ENCODE measurements at places on chromosomes 1 and 21.
A peak's percentile ranks its signal among the peaks of the same experiment; 100 is the strongest.

- DNase-seq: no peak
These were observed 4.7 kb downstream of the TMEM50A start for GRCh38 chr1:25342846-25343245.

DNA sequence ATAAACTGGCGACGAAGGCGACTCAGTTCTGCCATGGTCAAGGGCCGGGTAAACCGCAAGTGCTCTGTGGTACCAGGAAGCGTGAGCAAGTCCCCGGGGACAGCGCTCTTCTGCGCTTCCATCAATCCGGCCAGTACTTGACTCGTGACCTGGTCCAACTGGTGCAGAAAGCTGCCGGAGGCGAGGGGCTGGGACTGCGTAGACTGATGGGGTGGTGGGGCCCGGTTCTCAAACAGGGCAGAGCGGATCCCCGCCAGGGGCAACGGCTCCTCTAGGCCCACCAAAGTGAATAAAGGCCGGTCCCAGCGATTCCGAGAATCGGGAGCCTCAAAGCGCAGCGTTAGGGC lies 852 bp downstream of the KTI12 start:
- peak; percentile 78 for DNase-seq

DNA sequence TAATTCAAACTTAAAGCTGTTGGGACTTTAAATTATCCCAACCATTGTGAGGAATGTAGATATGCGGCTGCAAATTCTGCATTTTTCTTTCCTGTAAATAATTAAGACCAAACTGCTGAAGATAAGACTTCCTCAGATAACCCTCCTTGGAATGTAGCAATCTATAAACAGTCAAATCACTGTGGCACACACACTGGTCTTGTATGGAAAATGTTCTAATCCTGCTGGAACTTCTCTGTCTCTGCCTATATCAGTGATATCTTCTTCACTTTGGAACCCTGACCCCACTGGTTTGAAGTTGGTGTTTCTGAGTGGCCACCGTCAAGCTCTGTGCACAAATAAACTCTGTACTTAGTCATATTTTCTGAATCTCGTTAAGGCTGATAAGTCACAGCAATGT lies 32.9 kb downstream of the HSF2BP start:
- no peak for DNase-seq

DNA sequence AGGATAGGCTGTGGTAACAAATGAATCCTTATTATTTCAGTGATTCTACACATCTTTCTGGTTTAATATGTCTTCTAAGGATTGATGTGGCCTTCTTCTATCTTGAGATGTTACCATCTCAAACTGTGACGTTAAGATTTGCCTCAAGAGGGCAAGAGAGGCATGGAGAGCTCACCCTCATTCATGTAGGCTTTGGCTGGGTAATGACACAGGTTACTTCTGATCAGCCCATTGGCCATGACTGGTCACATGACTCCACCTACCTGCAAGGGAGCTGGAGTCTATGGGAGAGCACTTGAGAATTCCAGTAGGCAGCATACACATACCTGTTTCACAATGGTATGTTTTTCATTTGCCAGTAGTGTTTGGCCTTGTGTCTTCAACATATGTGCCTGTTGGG lies 30.0 kb downstream of the CACHD1 start:
- no peak for DNase-seq

- peak; percentile 12 for DNase-seq
These were observed 626 bp upstream of the HLCS start for GRCh38 chr21:36966821-36967768.

DNA sequence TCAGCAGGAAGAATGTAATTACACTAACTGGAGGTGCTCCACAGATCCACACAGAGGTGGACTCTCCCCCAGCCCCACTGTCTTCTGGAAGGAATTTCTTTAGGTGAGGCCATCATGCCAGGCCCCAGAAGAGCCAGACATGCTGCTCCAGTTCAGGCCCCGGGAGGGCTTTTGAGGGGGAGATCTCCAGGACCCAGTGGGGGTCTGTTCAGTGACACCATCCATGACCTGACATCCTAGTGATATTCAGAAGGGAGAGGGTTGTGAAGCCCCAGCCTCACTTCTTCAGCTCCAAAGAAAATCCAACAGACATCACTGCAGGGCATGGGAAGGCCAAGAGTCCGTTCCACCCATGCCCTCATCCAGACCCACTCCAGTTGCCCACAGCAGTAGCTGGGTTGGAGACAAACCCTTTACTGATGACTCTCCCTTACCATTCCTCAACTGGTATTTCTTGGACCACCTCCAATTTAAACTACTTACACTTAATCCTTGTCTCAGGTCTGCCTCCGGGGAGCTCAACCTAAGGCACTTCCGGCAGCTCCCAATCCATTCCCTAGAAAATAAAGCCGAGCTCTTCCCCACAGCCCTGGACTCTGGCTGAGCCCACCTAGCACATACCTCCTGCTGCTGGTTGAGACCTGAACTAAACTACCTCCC lies 39.2 kb downstream of the CSMD2 start:
- DNase-seq: no peak

DNA sequence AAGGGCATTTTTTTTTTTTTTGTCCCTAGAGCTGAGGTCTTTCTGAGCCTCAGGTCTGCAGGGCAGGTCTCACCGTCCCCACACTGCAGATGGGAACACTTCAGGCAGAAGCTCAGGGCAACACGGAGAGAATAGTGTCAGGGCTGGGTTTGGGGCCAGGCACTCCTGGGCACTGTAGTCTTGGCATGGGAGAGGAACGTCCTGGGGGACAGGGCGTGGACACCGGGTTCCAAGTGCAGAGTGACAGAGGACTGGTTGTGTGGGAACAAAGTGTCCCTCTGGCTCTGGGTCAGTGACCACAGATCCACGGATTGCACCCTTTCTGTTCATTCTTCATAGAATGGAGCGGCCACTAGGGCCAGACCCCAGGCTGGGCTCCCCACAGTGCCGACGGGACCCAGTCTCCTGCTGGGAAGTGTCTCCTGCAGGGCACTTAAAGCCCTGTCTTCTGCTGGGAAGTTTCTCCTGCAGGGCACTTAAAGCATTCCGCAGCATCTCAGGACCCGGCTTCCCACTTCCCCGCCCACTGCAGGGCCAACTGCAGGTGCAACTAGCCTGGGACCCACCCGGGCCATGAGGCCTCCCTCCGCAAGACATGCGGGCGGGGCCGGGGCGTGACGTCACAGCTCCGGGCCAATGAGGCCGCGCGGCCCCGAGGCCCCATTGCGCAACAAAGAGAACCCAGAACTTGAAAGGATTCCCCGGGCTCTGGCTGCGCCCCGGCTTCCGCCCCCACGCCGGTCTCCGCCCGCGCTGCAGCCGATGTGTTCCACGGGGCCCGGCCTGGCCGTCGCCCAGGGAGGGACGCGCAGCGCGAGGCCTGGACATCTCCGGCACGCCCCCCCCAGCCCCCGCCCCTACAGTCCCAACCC lies 1.2 kb downstream of the GPR153 start:
- peak; percentile 85 for DNase-seq

DNA sequence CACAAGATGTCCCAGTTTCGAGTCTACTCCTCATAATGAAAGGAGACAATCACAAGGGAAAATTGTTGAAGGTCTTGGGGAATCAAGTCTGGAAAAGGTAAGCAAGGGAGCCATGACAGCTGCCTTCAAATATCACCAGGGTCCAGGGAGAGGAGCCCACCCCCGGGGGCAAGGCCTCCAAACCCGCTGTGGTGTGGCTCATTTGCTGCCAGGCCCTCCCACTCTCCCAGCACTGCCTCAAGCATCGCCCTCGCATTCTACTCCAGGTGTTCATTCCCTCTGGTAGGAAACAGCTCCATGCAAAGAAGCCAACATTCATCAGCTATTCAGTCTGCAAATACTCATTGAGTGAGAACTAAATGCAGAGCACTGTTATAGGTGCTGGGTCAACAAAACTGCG lies 8.6 kb downstream of the S100A9 start:
- DNase-seq: no peak

DNA sequence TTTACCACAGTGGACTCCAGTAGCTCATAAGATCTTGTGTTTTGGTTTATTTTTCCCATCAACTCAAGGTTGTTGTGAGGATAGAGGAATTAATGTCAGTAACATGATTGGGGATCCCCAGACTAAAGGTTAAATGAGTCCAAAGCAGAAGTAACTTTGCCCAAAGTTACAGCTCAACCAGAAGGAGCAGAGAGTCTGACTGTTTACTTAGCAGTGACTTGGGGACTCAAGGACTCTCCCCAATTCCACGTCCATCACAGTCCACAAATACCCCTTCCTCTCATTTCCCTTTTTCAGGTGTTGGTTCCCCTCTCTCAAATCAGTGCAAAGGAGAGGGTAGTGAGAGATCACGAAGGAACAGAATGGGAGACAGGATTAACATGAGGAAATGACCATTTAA lies 4.0 kb upstream of the ETV3 start:
- no peak for DNase-seq

DNA sequence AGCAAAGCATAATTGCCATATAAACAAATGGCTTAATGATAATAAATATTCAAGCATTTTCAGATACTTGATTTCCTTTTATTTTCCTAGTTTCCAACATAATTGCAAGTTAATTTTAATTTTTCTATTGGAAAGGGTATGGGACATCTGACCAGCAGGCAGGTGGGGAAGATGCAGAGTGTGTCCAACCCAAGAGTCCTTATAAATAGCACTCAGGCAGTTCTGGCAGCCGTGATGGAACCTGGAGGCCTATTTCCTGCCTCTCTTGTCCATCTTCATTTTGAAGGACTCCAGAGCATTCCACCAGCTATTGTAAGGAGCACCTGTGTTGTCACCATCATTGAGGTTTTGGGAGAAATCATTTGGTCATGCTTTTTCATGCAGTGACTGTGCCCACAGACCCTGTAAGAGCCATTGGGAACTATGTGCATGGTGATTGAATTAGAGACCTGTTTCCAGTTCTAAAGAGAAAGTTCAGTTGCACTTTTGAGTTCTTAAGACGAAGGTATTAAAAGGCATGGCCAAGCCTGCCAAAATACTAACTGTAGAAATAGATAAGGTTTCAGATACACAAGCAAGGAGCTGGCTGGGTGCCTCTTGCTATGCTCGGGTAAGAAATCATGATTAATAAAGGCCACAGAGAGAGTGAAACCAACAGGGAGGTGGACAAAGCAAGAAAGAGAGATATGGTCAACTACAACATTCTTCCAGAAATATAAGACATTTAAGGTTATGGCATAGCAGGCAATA lies 92.3 kb downstream of the SPATA46 start:
- DNase-seq: no peak

GRCh38 chr1:150484861-150485260 lies 2.4 kb upstream of the TARS2 start:
- peak; percentile 55 for DNase-seq
